Stimulated activated CD4-positive, alpha-beta T cell treated with anti-CD3 and anti-CD28 coated beads, TNF-alpha, amount 100 ng/mL, for 48 hours (primary cell): ENCODE measurements at places on chromosomes 5 and 9.

DNA sequence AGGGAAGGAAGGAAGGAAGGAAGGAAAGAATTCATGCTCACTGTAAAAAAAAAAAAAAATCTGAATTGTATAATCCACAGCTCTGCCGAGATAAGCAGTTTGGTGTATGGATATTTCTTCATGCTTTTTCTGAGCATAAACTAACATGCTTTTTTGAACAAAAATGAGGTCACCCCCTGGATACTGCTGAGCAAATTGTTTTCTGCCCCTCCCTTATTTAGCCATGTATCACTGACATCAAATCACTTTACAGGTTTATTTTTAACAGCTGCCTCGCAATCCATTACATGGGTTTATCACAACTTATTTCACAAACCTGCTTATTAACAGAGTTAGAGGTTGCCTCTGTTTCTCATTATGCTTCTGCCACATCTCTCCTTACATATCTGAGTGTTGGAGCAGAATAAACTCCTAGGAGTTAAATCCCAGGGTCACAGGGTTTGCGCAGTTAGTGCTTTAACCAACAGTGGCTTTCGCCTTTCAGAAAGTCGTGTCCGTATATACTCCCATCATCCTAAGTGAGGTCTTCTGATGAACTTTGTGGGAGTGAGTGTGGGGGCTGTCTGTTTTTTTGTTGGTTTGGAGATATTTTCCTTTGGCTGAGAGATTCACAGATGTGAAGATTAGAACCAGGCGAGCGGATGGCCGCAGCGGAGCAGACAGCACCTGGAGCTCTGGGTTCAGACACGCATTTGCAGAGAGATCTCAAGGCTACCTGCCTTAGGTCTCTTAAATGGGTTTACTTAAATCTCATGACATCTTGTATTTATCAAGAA is 57.7 kb downstream of the AK8 start:
- no peak for DNase-seq

GRCh38 chr5:43161244-43161643 is 30.8 kb upstream of the NIM1K start:
- DNase-seq: no peak

DNA sequence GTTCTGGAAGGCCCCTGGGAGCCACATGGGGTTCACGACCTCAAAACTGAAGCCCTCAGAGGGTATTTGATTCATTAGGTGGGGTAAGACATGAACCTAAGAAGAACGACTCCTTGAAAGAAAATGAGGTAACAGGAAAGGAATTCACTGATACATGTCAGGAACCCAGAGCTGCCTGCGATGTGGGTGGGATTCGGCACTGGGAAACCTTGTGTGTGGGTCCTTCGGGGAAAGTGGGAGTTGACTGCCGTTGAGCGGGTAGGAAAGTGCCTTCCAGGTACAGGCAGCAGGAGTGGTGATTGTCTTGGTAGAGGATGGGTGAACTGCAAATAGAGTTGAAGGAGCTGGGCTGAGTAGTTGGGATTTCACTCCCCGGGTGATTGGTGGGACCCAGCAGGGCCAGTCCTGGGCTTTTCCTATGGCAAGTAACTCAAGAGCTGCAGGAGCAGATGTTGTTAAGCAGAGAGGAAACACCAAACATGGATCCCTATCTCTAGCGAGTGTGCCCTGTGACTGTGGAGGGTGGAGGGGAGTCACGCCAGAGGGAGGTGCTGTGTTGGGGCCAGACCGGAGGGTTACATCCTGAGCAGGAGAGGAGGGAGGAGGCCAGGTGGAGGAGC is 30.8 kb downstream of the ANKRD33B start:
- no peak for DNase-seq

DNA sequence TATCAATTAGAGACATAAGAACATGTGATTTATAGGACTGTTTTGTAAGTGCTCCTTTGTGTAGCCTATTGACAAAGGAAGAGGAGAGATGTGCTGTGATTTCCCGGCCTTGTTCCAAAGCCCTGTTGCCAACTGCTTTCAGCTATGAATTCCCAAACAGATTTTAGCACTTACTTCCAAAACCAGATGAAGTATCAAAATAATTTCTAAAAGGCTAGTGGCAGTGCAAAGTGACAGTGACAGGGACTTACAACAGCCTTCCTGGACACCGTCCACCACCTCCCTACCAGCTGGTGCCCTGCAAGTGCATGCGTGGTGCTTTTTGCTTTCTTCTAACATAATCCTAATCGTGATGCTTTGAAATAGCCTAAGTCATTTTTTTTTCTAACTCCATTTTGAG is 254.1 kb upstream of the ACTBL2 start:
- no peak for DNase-seq

GRCh38 chr5:54249210-54250028 is 61.0 kb downstream of the ARL15 start:
- peak; percentile 2 for DNase-seq

GRCh38 chr5:35131723-35132122 is 84.0 kb upstream of the AGXT2 start:
- no peak for DNase-seq

GRCh38 chr5:87769157-87769556 is 356.4 kb upstream of the CCNH start:
- DNase-seq: no peak

DNA sequence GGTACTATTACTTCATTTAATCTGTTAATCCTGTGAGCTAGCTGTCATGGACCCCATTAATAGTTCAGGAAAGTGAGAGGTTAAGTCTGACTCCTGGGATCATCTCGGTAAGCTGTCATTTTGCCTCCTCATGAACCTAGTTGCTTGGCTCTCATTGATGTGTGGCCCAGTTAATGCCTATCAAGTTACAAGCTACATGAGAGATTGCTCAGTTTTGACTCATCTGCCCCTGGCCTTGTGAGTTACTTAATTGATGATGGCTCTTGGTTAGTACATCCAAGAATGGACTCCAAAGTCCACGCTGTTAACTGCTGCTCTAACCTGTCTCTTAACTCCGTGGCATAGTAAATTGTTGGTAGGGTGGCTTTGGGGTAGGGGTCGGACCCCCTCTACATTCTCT is 23.9 kb downstream of the LARP1 start:
- no peak for DNase-seq

DNA sequence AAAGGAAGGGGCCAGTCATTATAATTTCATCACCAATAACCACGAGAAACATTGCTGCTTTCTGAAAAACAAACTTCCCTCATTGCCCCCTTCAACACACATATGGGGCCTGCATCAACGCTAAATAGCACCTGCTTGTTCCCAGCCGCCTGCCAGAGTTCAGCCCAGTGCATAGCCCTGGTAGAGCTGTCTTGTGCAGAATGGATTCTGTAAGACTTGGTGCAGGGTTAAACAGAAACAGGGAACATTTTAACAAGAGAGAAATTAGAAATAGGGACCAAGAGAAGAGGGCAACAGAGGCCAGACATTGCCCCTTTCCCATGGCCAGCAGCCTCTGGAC is 56.7 kb downstream of the UBE2QL1 start:
- no peak for DNase-seq

- DNase-seq: no peak
These were observed 1298.8 kb upstream of the CDH6 start for GRCh38 chr5:29894668-29895067.

DNA sequence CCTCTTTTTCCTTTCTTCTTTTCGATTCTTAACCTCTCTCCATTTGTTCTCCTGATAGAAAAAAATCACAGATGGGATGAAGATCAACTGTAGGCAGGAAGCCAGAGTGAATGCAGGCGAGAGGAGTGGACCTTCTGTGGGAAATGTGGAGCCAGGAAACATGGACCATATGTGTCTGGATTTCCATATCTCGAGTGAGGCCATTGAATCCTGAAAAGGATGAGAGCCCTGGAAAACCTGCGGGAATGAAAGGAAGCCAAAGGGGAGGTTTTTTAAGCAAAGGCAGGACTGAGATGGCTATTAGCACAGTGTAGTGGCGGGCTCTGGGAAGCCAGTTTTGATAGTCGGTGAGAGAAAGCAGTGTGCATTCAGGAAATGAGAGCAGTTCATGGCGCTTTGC is 139.5 kb upstream of the C9orf72 start:
- DNase-seq: no peak

DNA sequence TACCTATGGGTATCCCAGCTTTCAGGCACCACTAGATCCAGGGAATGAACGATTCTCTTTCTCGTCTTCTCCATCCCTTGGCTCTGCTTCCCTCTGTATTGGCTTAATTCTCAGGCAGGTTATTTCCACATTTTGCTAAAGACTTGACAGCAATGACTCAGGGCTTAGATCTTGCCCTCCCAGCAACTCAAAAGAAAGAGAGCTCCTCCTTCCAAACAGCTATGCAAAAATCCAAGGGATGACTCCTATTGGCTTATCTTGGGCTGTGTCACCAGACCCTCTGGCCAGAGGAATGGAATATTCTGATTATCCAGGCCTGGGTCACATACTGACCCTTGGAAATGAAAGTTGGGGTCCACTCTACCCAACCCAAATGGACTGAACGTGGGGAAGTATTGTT is 270.2 kb downstream of the NTRK2 start:
- no peak for DNase-seq

- DNase-seq: no peak
These were observed 90.1 kb downstream of the MPDZ start for GRCh38 chr9:13189362-13189761.

DNA sequence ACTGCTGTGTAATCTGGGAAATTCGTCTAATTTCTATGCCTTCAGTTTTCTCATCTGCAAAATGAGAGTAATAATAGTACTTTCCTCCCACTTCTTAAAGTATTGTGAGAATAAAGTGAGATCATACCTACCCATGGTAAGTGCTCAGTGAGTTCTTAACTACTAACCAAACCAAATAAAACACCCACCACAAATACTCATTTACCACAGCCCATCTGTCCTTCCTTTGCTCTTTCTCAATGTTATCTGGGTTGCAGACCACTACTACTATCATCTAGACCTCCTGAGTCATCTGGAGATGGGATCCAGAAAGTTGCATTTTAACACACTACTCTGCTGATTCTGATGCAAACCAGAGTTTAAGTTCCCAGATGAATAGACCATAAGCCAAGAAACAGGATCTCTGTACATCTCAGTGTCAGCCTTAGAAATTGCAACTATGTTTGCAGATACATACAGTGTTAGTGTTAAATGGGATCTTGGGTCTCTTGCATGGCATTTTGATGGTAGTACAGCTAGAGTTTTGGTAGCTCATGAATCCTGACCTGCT is 105.4 kb upstream of the ATP10B start:
- no peak for DNase-seq

DNA sequence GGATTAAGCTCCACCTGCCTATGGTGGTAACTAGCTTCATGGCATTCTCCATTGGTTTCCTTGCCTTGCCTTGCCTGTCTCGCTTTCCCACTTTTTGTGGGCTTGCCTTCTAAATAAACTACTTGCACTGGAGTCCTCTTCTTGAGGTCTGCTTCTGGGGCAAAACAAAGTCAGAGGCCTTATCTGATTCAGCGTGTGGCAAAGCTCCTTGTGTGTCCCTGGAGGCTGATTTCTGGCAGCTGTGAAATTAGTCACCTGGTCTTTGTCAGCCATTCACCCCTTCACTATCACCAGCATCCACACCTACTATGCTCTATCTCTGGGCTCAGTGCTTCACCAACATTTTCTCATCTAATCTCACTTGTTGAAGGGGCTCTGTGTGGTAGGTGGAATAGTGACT is 176.2 kb downstream of the SEC61B start:
- no peak for DNase-seq

DNA sequence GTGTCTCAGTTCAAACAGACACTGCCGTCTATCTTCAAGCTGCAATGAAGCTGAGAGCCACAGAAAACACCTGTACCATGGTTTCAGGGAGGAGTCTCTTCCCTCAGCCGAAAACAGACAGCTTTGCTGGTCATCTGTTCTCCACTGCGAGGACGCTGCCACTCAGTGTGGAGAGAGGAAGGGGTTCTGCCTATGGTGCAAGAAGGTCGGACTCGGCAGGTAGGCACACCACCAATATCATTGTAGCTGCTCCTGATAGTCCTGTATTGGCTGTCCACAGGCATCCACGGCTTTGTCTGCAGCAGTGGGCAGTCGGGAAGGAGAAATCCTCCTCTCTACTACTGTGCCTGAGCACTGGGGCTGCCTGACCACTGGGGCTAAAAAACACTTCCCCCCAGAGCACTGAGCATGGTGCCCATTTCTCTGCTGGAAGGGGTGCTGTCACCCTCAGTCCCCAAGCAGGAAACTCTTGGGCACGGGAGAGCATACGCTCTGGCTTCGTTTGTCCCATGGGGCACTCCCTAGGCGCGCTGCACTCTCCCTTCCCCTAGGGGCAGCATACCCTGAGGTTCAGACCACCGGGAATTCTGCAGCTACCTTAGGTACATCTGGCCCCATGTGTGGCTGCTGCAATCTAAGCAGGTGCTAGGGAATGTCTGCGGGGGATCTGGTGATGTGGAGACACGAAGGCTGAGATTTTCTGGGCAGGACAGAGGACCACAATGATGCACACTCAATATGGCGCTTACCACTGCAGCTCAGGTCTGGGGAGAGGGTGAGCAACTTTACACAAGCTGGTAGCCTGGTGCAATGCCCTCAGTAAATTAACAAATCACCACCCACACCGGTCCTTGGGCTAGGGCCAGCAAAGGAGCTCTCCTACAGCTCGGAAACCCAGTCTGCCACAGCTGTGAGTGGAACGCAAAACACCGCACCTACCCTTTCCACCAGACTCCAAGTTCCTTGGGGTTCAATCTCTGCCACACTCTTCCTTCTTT is 880.9 kb upstream of the SEMA6A start:
- no peak for DNase-seq

GRCh38 chr9:125486152-125486508 is 220.9 kb downstream of the MAPKAP1 start:
- no peak for DNase-seq

DNA sequence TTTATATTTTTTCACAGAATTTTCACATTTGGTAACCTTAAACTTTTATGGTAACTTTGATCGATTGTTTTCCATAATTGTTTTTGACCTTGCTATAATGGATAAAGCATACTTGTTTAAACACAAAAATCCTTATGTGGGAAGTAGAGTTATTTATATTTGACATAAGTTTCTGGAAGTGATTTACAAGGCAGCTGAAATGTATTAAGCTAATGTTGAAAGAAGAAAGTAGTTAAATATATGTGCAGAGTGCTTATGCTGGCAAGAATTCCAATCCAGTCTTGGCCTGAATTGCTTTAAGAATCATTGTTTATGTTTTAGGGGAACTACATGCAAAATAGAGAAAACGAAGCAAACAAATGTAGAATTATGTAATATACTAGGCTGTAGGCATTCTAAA is 763.6 kb downstream of the TAF11L14 start:
- DNase-seq: no peak

- DNase-seq: no peak
These were observed 57.9 kb downstream of the PBX3 start for GRCh38 chr9:125805057-125805456.

DNA sequence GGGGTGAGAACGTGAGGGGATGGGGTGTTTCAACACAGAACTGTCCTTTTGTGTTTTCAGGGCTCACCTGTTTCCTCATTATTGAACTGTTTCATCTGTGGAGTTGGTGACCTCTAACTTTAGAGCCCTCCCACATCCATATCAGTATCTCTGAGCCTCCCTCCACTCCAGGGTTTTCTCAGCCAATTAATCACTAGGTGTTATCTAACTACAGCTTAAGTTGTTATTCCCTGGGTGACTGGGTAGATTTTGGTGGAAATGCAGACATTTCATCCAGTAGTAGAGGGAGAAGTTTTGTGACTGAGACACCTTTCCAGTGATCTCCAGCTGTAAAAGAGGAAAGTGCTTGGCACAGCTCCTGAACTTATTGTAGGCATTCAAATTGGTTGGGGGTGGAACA is 23.7 kb downstream of the PPP3R2 start:
- no peak for DNase-seq
